Gastroesophageal sphincter (tissue), 4 donors: ENCODE measurements at places on chromosomes 7 and 10.

DNA sequence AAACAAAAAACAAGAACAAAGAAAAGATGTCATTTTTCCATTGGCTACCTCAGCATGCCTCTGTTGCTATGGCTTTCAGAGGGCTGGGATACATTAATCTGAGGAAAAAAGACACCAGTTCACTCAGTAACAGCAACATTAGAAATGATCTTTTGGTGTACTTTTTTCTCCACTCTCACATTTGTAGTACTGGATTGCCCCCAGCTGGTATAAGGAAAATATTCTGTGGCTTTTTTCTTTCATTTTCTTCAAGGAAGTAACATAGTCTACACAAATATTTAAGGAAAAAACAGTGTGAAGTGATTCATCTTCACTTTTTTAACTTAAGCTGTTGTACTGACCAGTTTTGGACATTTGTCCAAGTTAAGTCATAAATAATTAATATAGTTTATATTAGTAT lies 482.3 kb downstream of the SORCS1 start:
- ATAC-seq: no peak

- ATAC-seq: no peak
Observed at GRCh38 chr7:89837515-89837914, 316.8 kb upstream of the STEAP1 start.

- peak; percentile 100 for ATAC-seq
Observed at GRCh38 chr10:118341791-118342637, at the start of gene FAM204A. TSS of gene FAM204A (minus strand) at chr10:118342324. CDS start at chr10:118336415, 5,909 bp downstream.

DNA sequence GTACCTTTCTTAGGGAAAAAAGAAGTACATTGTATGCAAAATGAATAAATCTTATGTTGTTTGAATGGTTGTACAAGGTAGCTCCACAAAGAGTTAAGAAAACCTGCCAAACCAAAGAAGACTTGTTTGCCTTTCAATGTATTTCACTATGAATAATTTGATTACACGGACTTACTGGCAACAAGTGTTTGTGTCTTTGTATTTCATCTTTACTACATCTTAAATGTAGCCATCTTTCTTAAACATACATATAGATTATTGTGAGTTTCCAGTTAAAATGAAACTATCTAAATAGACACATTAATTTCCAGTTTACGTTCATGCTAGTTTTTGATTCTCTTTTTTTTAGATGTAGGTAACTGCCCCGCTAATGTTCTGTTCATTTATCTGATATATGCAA lies 2.8 kb downstream of the PRKG1 start:
- no peak for ATAC-seq

GRCh38 chr7:44538798-44539668 lies 2.1 kb downstream of the NPC1L1 start:
- ATAC-seq: no peak

DNA sequence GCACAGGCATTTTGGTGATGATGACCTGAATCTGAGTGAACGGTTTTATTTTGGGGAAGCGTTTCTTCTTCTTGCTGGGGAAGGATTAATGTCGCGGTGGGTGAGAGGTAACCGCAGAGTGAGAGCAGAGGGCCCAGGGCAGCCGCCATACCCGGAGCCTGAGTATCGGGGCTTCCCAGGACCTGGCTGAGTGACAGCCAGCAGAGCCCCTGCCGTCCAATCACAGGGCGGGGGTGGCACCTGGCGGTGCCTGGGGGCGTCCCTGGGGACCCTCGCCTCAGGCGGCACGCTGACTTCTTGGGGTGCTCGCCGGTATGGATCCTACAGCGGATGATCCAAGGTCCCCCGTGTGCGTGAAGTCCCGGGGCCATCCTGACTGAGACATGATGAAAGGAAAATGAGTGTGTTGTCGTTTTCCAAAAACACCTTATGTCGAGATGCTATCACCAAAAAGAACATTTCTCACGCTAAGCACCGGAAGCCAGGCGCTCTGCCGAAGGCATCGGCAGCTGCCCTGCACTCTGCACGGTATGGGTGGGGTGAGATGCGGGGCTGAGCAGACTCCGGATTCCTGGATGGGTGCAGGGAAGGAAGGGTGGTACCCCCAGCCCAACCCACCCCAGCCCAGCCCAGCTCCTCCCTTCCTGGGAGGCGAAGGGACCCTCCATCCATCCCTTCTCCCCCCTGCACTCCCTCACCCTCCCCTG lies 227.9 kb upstream of the SHH start:
- no peak for ATAC-seq

GRCh38 chr7:66283003-66283920 lies 78.1 kb downstream of the TPST1 start:
- ATAC-seq: peak; percentile 73

GRCh38 chr10:102863660-102864059 lies 5.6 kb upstream of the AS3MT start:
- ATAC-seq: no peak

GRCh38 chr10:66792441-66792840 lies 133.4 kb upstream of the LRRTM3 start:
- no peak for ATAC-seq

GRCh38 chr10:112983444-112984056 lies 33.5 kb downstream of the TCF7L2 start:
- ATAC-seq: no peak

GRCh38 chr10:61752111-61753011 lies 89.6 kb downstream of the CABCOCO1 start:
- ATAC-seq: peak; percentile 35

DNA sequence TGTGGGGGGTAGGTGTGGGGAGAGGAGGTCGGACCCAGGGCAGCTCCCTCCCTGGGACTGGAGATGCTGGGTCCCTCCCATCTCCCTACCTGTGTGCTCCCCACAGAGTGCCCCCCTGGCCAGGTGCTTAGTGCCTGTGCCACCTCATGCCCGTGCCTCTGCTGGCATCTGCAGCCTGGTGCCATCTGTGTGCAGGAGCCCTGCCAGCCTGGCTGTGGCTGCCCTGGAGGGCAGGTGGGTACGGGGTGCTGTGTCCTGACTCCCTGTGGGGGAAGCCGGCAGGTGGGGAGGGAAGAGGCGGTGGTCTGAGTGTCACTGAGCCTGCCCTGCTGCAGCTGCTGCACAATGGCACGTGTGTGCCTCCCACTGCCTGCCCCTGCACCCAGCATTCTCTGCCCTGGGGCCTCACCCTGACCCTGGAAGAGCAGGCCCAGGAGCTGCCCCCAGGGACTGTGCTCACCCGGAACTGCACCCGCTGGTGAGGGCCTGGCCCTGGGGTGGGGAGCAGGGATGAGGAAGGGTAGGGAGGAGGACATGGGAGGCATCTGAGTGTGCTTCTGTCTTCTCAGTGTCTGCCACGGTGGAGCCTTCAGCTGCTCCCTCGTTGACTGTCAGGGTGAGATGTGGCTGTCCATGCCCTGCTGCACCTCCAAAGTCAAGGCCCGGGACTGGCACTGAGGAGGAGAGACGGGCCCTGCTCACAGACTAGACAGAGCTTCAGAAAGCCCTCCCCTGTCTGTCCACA lies 11.7 kb upstream of the ZNF862 start:
- ATAC-seq: peak; percentile 20

DNA sequence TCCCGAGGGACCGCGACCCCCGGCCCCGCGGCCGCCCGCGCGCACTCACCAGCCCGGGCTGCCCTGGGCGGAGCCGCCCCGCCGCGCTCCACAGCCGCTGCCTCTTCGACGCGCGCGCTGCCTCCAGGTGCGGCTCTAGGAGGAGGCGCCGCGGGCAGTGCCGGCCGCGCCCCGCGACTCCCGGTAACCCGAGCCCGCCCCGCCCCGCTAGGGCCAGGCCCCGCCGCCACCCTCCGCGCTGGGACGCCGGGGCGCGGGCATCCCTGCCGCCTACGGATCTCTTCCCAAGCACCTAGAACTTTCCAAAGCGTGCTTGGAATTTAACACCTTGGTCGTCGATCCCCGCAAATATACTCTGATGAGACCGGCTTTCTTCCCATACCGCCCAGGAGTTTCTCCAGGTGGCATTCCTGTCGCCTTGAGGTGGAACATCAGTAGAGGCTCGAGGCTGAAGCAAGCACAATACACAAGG lies at the start of gene SLC26A5:
SLC26A5 (minus strand) TSS at position 159 of the 472 bp plus-strand sequence. CDS start 24,693 bp downstream, outside the sequence.
- ATAC-seq: no peak

DNA sequence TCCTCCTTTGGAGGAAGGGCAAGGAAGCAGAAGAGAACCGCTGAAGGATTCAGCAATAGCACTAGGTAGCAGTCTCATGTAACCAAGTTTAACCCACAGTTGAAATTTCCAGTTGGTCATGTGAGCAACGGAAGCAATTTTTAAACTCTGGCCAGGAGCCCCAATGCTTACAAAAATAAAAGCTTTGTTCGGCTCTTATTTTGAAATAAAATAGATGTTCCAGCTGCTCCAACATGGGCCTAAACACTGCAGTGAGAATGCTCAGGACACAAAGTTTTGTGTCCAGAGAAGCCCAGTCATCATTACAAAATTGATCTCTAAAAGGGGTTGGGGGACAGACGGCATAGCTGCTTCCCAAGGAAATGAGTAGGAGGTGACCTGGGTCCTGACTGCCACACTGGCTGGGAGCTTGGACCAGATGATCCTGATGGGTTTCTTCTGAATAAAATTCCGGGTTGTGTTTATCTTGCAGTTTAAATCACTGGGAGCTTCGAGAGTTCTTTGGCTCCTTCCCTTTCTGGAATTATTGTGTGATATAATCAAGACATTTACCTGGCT lies 452 bp upstream of the TMEM140 start:
- ATAC-seq: peak; percentile 77

GRCh38 chr7:90717296-90718060 lies 121.4 kb downstream of the CDK14 start:
- ATAC-seq: no peak

DNA sequence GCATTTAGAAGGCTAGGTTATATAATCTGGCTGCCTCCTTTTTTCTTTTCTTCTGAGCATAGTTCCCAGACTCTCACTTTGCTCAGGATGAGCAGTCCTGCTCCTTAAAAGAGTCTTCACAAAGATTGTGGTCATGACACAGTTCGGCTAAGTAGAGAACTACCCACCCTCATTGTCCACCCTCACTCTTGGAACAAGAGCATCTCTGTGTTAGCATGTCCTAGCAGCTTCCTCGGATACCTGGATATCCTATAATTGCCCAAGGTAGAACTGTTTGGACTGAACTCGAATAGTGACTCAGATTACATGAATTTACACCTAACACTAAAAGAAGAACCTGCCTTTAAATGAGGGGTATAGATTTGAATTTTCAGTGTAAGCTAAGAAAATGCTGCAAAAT lies 572.0 kb downstream of the SUGCT start:
- no peak for ATAC-seq

GRCh38 chr7:151459726-151460473 lies 20.0 kb upstream of the CRYGN start:
- peak; percentile 93 for ATAC-seq

- ATAC-seq: no peak
Observed at GRCh38 chr7:29146888-29147609, 712 bp upstream of the CPVL start.

DNA sequence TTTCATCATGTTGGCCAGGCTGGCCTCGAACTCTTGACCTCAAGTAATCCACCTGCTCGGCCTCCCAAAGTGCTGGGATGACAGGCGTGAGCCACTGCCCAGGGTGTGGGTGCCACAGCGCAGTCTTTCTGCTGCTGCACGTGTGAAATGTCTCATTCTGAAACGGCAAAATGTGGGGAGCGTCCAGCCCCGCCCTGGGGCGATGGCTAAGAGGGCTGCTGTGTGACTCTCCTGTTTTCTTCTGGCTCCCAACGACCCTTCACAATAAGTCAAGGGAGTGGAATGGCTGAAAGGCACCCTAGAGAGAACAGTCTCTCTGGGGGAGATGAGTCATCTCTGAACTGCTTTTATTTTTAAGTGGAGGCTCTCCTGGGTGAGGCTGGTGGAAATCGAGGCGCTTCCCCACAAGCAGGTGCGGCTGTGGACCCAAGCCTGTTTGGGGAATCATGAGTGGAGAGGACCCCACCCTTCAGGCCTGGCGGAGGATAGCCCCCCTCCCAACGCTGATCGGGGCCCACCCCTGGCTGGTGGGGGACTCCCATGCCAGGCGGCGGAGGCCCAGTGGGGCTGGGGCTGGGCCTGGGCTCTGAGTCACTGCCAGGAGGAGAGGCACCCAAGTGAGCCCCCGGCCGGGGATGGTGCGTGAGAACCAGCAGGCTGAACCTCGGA lies 18.0 kb downstream of the ADAP1 start:
- ATAC-seq: no peak

GRCh38 chr7:47145186-47145725 lies 436.7 kb downstream of the TNS3 start:
- ATAC-seq: no peak

GRCh38 chr7:140316165-140316661 lies 82.1 kb downstream of the SLC37A3 start:
- ATAC-seq: peak; percentile 92

DNA sequence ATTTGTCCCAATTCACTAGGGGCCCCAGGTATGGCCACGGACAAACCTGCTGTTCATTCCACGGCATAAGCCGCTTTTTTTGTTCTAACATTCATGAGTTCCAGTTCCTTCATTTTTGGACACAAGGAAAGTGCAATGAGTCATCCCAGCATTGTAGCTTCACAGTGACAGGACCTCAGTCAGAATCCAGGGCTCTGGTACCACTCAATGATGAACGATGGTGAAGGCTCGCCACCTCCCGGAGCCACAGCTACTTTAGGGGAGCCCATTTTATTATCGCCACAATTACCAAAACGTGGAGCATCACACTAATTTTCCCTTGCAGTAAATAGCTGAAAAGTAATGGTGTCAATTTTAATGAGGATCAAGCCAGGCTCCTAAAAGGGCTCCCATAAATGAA lies 62.9 kb downstream of the FGFR2 start:
- ATAC-seq: no peak

DNA sequence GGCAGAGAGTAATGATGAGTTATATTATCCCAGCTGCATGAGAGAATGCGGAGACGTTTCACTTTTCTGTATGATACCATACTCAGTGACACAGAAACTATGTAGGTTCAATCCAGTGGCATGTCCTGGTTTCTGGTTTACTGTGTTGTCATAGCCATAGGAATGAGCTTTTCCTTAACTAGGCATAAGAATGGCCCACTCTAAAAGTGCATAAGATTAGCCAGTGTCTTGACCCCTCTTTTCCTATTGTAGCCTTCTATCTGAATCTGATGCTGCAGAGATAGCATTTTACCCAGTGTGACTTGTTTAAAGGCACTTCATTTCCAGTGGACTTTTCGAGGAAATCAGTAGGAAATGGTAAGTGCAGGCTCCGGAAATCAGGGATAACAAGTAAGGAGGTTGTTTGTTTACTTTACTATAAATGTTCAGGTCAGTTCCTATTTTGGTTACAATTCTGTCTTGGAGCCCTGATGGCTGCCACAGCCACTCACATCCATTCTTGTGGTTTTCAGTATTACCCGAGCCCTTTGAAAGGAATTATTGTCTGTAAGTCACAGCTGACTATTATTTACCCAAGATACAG lies 70.5 kb downstream of the SEMA3A start:
- ATAC-seq: no peak

- no peak for ATAC-seq
Observed at GRCh38 chr7:2802101-2802500, 42.0 kb downstream of the GNA12 start.

DNA sequence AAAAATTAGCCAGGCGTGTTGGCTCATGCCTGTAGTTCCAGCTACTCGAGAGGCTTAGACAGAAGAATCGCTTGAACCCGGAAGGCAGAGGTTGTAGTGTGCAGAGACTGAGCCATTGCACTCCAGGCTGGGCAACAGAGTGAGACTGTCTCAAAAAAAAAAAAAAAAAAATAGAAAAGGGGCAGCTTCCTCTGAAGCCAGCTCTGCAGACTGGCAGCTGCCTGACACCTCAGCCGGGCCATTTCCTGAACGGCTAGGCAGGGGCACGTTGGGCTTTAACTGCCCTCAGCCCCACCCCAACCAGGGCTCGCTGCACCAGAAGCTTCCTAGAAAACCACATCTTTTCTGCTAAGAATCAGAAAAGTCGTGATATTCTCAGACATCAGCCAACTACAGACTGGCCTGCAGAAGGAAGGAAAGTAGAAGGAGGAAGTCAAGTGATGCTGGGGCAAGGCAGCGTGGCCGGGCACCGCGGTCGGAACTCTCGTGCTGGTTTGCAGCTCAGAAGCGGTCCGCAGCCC lies 38.0 kb downstream of the PRKAG2 start:
- peak; percentile 54 for ATAC-seq
